ENCODE measurements at places on chromosomes 6 and 20.

DNA sequence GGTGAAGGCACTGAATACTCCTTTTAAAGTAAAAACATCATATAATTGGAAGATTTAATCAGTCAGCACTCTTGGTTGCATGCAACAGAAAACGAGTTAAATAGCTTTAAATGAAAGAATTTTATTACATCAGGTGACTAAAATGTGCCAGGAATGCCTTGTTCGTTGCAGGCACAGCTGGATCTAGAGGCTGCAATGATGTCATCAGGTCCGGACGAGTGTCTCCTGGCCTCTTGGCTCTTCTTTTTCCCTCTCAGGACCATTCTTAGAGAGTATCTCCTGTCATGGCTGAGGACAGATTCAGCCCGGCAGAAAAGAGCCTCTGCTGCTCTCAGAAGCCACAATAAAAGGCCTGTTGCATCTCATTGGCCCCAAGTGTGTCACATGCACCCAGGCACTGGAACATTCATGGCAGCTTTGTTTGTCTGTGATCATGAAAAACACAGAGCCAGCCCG is 510.7 kb upstream of the SULF2 start:
- DNase-seq, result no peak

DNA sequence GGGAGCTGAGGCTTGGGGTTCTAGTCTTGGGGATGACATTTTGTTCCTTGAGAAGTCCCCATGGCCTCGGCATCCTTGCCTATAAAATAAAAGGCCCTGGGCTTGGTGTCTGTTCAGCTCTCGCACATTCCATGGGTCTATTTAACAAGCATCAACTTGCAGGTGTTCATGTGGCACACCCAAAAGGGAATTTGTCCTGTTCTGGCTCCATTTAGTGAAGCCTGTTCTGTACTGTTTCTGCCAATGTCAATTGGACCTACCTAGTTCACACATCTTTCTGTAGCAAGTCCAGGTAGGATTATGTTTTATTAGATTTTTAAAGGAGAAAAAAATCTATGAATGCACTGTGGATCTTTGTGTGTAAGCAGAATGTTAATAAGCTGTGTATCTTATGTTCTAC is 262.0 kb downstream of the HIVEP2 start:
- DNase-seq, result no peak

DNA sequence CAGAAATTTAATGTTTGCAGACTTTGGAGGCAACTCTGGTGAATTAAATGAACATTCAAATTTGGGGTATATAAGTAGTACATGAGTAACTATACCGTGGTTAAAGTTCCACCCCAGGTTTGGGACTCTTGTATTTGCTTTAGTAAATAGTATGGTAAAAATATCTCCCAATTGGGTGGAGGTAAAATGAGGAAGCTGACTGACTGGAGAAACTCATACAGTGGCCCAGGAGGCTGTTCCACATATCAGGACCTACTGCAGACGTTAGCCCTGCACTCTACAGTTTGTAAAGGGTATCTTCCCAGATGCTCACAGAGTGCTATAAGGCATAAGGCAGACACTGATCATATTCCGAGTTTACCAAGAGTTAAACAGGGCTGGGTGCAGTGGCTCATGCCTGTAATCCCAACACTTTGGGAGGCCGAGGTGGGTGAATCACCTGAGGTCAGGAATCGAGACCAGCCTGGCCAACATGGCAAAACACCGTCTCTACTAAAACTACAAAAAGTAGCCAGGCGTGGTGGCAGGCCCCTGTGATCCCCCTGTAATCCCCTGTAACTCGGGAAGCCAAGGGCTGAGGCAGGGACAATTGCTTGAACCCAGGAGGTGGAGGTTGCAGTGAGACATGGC is 53.7 kb downstream of the CPXM1 start:
- DNase-seq, result no peak

GRCh38 chr20:50054626-50055511 is 58.1 kb downstream of the UBE2V1 start:
- DNase-seq, result no peak

- no peak for DNase-seq
Observed at GRCh38 chr20:53935344-53936084, 134.9 kb downstream of the BCAS1 start.

GRCh38 chr6:72746276-72746675 is 124.4 kb downstream of the KCNQ5 start:
- peak; percentile 80 for DNase-seq

- no peak for DNase-seq
Observed at GRCh38 chr6:2958776-2959175, 12.6 kb downstream of the SERPINB6 start.

- DNase-seq, result peak; percentile 21
Observed at GRCh38 chr6:52362443-52363227, 684 bp downstream of the PAQR8 start.

DNA sequence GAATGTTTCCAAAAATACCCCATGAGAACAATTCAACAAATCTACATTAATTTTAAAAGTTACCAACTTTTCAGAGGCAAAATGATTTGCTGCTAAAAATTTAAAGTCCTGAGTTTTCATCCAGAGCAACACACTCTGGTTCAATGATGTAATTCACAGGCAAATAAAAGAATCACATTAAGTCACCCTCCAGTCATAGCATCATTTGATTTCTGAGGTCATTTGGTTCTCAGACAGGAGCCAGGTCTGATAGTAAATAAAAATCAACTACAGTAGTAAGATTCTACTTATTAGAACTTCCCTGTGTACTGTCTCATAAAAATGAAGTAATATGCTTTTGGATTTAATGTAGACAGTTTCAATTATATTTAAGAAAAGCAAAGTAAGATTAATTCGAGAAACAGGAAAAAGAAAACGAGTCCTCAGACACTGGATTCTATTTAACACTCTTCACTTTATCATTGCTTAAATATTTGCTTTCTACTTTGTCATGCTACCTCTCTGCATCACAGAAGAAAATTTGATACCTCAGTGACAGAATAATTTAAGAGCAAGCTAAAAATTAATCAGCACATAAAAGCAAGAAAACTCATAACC is 25.8 kb downstream of the MAP7 start:
- no peak for DNase-seq

- DNase-seq, result no peak
Observed at GRCh38 chr20:42957018-42957703, 232.5 kb downstream of the PTPRT start.

GRCh38 chr6:105618247-105618646 is 215.4 kb upstream of the PREP start:
- DNase-seq, result no peak

DNA sequence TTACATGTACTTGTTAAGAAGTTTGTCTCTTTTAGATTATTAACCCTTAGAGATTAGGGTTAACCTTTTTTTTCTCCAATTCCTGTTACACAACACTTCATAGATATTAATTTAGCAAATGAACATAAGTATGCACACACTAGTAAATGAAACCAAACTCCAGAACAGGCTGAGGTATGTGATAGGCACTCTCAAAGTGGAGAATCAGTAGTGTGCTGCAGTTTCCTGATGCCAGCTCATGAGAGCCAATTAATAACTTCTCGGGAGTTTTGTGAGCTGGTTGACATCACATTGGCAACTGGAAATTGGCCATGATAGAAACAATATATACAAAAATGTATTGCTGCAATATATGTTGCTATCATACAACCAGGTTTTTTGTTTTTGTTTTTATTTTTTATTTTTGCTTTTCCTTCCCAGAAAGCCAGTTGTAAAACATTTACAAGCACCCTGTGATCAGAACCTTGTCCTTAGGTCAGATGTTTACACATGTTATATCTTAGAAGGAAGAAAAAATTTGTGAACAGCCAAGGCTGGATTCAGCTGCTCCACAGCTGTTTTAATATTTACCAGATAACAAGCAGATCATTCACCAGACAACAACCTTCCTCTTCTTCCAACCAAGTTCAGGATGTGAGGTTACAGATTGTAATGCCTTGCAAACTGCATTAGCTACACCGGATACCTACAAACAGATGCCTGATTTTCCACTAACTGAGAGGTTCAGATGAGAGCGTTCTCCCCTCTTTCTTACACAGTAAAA is 42.4 kb upstream of the ECHDC1 start:
- no peak for DNase-seq

DNA sequence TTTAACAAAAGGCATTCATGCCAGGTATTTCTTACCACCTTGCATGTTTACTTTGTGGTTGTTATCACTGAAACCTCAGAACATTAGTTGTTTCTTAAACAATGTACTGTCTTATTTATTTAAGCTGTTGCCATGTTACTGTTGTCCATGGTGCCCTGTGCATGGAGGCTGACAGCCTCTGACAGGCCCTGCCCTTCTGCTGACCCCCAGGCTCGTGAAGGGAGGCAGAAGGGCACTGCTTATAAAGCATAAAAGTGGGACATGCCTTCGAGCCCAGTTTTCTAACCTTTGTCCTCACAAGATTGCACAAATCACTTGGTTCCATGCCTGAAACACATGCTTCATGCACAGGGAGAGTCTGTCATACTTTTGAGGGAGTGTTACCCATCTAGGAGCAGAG is 46.7 kb upstream of the CLIC5 start:
- DNase-seq, result peak; percentile 3

DNA sequence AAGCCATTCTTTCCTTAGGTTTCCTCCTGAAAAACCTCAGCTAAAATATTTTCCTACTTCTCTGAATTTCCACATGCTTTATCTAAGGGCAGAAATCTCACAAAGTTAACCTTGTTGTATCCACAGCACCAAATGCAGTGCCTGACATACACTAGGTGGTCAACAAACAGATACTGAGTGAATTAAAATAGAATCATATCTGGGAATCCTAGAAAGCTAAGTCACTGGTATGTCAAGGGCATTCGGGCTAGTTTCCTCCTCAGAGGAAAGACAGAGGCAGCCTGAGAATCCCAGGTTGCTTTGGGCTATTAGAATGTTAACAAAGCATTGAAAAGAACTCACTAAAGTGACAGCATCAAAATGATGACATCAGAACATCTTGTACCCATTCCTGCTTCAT is 132.7 kb upstream of the F13A1 start:
- no peak for DNase-seq

GRCh38 chr6:113690281-113691259 is 166.6 kb upstream of the MARCKS start:
- DNase-seq, result peak; percentile 88

DNA sequence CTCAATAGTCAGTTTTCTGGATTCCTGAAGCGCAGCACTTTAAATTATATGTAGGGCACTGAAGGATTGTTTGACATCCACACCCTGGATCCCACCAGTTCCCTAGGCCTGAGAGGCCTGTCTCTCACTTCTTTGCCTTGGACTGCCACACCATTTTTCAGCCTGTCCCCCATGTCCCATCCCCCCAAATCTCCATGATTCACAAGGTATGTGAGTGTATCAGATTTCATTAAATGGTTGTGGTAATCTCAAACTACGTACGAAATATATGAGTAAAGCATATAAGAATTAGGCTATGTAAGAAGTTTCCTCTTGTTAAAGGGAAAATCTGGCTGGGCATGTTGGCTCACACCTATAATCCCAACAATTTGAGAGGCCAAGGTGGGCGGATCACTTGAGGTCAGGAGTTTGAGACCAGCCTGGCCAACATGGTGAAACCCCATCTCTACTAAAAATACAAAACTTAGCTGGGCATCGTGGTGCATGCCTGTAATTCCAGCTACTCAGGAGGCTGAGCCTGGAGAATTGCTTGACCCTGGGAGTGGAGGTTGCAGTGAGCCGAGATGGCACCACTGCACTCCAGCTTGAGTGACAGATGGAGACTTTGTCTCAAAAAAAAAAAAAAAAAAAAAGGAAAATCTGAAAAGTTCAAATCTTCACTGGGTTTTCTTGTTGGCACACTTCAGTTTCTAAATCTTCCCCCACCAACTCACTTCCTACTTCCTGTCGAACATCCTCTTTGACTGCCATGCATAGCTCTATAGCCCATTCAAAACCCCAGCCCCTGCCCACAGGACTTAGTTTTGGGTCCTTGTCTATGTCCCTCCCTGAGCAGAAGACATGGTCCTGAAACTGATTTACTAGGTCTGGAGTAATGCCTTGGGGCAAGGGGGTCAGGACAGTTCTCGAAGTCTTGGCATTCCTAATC is 97.3 kb upstream of the SHLD1 start:
- DNase-seq, result peak; percentile 88

DNA sequence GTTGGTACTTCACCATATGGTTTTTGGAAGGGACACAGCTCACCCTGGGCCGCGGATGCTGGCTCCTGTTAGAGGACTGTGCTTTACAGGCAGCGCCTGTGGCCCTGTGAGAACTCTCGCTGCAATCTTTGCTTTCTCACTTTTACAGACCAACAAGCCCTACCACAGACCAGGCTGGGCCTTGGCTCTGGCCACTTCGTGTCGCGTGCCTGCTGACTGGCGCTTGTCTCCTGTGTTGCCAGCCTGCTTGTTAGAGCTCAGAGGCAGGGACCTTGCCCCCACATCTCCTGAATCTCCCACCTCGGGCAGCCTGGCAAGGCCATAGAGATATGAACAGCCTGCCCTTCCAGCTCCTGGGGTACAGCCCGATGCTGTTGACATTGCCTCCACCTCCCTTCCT is 56.1 kb downstream of the SYNJ2 start:
- no peak for DNase-seq

GRCh38 chr20:53712212-53712977 is 118.8 kb upstream of the ZNF217 start:
- DNase-seq, result peak; percentile 70

DNA sequence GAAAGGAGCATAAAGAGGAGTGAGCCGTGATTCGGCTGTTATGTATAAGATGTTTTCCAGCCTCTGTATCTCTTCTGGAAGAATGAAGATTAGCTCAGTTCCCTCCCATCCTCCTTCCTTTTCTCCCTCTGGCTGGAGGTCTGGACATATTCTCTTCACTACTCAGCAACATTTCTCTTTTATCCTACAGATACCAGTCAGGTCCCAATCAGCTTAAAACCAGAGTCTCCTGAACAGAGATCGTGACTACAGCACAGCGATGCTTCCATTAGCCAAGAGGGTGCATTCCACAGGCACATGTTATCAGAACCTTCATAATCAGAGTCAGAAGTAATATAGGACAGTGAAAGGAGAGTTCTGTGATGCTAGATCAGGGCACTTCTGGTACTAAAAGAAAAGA is 133.9 kb upstream of the SOX4 start:
- DNase-seq, result no peak

DNA sequence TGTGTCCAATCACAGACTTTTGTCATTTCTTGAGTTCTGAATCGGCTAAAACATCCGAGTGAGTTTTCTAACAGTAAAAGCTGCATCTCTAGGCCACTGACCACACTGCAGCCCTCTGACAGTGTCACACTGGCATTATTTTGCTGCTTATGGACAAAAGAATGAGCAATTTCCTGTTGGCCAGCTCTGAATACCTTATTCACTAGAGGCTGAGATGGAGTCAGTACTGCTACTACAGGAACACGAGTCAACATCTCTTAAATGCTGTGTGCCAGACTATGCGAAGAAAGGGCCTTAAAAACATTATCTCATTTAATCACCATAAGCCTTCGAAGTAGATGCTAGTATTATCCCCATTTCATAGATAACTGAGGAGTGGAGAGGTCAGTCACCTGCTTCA is 42.5 kb upstream of the IPCEF1 start:
- DNase-seq, result no peak

DNA sequence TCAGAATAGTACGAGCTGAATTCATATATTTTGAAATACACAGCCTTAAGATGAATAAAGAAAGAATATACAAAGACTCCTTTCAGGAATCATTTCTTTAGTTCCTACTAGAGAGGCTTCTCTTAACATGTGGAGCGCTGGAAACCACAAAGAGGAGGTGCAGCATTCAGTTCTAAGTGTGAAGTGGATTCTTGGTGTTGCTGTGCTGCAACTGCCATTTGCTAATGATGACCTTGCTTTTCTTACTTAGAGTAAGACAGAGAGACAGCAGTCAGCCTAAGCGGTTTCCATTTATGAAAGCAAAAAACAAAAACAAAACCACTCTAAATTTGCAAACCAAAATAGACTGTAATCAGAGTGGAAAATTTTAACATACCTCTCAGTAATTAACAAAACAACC is 629.0 kb downstream of the EPHA7 start:
- no peak for DNase-seq

- DNase-seq, result no peak
Observed at GRCh38 chr6:128686084-128686483, 165.7 kb upstream of the PTPRK start.

Measured in MCF 10A (cell line).